ENCODE measurements at places on chromosomes 1 and 21.

DNA sequence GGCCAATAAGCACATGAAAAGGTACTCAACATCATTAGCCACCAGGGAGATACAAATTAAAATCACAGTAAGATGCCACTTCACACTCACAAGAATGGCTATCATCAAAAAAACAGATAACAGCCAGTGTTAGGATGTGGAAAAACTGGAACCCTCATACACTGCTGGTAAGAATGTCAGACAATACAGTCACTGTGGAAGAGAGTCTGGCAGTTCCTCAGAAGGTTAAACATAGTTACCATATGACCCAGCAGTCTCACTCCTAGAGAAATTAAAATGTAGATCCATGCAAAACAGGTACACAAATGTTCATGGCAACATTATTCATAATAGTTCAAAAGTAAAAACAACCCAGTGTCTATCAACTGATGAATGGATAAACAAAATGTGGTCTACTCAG lies 33.3 kb downstream of the LDLRAD1 start:
- DNase-seq: no peak

GRCh38 chr1:17436380-17437174 lies 2.9 kb downstream of the RCC2 start:
- DNase-seq: no peak

- no peak for DNase-seq
Observed at GRCh38 chr1:151005729-151006319, 878 bp downstream of the MINDY1 start.

GRCh38 chr1:14997646-14998276 lies 155.8 kb upstream of the TMEM51 start:
- DNase-seq: no peak

DNA sequence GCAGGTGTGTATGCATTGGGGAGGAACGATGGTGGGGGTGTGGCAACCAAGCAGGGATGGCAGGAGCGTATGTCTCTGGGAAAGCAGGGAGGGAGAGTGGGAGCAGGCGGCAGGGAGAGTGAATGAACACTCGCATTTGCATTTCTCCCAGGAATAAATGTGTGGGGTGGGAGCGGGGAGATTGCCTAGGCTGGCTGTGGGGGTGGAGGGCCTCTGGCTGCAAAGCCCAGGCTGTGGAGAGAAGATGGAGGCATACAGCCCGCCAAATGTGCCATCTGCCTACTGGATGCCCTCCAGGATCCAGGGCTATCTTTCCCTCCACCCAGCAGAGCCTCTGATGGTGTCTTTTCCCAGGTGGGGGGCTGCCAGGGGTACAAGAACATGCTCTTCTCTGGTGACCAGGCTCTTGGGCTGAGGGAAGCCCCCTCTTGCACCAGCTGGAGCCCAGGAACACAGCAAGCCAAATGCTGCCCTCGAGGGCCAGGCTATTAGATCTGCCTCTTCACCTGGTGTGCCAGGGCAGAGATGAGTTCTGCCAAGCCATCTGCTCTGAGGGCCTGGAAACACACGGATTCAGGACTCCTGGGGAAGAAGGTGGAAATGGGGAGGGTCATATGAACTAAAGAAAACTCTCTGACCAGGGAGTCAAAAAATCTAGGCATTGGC lies 1.7 kb upstream of the OPTC start:
- DNase-seq: no peak

- DNase-seq: no peak
Observed at GRCh38 chr1:227603327-227603726, 40.0 kb downstream of the ZNF678 start.

DNA sequence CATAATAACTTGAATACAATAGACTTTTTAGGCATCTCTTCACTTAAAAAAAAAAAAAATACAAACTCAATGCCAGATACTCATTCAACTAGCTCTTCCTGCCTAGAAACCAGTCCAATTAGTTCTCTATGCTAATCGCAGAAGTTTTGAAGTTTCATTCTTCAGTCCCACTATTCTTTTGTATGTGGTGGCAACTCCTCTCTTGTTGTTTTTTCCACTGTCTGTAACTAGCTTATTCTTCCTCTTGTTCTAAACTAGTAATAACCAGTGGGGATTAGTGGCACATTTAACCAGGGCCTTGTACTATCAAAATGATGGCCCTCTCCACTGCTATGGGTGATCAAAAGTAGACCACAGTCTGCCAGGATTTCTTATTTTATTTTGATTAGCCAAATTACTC lies 52.5 kb downstream of the SELENOF start:
- DNase-seq: no peak

DNA sequence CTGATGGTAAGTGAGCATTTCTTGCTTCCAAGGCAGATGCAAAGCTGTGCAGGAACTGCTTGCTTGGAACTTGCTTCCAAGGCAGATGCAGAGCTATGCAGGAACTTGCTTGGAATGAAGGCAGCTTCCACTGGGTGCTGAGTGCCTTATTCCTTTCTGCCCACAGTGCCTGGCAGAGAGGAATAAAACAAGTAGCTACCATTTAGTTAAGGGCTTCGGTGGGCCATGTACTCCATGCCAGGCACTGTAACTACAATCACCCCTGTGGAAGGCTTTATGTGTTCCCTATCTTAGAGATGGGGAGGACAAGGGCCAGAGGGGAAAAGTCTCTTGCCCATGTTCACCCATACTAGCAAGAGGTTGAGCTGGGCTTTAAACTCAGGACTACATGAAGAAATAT lies 8.3 kb downstream of the MROH7 start:
- DNase-seq: no peak

GRCh38 chr21:44952929-44953627 lies 13.2 kb downstream of the SLX9 start:
- no peak for DNase-seq

GRCh38 chr1:45001011-45001481 lies 10.1 kb downstream of the HECTD3 start:
- DNase-seq: no peak

GRCh38 chr21:27220416-27220815 lies 253.5 kb upstream of the ADAMTS5 start:
- no peak for DNase-seq

DNA sequence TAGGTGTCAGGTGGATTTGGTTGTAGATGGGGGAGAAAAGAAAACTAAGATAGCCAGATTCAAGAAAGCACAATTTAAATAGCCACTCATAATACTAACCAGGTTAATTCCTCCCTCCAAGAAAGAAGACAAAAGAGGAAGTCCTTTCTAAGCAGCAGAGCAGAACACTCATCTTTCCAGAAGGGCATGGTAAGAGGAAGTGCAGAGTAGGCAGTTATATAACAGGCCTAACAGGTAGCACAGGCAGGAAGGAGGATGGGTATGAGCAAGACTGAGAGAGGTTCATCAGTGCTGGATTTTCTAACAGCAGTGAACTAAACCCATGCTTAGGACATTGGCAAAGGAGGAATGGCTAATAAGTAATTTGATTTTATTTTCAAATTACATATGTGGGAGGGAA lies 517.5 kb downstream of the PLPP3 start:
- no peak for DNase-seq

DNA sequence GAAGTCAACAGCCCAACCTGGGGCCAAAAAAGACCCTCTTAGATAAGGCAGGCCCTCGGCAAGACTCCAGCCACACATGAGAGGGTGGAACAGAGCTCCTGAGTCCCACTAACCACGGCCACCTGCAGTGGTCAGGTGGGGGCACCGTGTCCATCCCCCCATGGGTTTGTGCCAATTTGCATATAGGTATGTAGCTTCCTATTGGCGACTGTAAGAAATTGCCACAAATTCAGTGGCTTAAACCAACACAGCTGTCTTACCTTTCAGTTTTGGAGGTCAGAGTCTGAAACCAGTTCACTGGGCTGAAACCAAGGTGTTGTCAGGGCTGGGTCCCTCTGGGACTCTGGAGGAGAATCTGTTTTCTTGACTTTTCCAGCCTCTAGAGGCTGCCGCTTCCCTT lies 59.3 kb downstream of the COL18A1 start:
- DNase-seq: no peak

- DNase-seq: no peak
Observed at GRCh38 chr1:53835491-53835890, 2.6 kb downstream of the NDC1 start.

DNA sequence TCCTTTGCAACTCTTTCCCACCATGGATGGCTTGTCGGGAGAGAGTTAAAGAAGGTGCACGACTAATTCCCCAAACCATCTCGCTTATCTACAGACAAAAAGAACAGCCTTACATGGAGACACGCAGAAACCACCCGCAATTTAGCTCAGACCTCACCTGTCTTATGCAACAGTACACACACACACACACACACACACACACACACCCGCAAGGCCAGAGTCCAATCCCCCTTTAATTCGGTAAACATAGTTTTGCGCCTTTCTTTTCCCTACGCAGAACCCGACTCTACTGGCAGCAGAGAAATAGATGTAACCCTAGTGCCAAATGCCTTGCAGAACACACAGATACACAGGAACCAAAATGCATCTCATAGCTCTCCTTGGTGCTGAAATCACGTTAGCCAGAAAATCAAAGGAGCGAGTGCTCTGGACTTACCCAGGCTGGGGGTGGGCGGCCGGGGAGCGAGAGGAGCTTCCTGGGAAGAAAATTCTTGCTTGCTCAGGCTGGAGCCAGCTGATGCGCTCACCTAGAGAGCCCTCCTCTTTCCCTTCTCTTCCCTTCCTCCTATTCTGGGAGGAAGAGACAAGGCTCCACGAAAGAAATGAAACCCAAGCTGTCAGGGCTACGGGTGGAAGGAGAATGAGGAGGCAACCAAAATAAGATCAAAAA lies 470 bp downstream of the TNR start:
- no peak for DNase-seq

GRCh38 chr1:39720094-39720999 lies 18.3 kb upstream of the PPIE start:
- peak; percentile 57 for DNase-seq

DNA sequence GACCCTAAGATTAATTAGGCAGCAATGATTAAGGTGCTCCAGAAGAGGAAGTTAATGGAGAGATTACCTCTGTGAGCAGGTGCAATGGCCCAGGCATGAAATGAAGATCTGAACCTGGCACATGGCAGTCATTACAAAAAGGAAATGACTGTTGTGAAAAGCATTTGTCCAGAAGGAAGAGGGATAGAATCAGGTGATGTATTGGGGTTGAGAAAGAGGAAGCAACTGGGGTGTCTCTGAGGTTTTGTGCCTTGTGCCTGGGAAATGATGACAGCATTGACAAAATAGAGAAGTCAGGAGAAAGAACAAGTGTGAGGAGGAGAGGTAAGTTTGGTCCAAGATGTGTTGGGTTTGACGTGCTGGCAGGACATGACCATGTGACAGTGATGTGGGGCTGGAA lies 5.6 kb downstream of the CRCT1 start:
- no peak for DNase-seq

DNA sequence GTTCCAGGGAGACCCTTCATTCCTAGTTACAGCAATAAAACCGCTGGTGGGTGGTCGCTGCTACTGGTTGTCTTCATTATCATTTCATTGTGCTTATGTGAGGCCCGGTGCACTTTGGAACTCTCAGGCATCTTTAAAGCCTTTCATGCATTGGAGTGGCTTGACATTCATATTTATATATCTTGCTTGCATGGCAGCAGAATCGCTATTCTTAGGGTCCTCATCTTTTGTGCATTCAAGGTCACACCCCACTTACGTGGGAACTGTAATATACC lies 110.1 kb downstream of the ZBTB18 start:
- no peak for DNase-seq

GRCh38 chr1:234309598-234310459 lies 63.4 kb upstream of the COA6 start:
- peak; percentile 53 for DNase-seq

- no peak for DNase-seq
Observed at GRCh38 chr21:41249476-41249875, 67.1 kb upstream of the FAM3B start.

DNA sequence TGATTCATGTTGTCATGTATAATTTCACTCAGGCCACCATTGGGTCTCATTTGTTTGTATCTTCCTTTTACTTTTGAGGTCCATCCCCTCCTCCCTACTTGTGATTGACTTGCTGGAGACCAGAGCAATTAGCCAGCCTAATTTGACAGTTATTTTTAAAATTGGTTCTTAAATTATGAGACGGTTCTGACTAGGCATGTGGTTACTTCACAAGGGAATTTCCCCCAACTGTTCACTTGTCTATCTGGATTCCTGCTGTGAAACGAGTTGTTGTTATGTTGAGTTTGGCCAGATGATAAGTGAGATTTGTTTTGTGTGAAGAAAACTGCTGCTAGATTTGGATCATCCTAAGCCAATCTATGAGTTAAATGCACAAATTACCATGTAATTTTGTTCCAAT lies 359.1 kb downstream of the BARHL2 start:
- no peak for DNase-seq

- DNase-seq: no peak
Observed at GRCh38 chr1:16165548-16165947, 9.7 kb upstream of the EPHA2 start.

DNA sequence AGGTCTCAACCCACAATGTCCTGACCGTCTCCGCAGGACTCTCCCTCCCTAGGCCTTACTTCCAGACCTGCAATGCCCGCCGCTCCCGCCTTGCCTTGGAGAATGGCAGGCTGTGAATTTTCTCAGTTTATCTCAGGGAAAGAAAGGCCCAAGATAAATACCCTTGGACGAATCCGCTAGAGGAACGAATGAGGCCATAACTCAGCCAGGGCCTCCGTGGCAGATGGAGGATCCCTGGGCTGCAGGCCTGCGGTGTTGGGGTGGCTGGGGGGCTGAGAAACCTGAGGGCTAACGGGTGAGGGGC lies 29.9 kb upstream of the DISP3 start:
- no peak for DNase-seq

DNA sequence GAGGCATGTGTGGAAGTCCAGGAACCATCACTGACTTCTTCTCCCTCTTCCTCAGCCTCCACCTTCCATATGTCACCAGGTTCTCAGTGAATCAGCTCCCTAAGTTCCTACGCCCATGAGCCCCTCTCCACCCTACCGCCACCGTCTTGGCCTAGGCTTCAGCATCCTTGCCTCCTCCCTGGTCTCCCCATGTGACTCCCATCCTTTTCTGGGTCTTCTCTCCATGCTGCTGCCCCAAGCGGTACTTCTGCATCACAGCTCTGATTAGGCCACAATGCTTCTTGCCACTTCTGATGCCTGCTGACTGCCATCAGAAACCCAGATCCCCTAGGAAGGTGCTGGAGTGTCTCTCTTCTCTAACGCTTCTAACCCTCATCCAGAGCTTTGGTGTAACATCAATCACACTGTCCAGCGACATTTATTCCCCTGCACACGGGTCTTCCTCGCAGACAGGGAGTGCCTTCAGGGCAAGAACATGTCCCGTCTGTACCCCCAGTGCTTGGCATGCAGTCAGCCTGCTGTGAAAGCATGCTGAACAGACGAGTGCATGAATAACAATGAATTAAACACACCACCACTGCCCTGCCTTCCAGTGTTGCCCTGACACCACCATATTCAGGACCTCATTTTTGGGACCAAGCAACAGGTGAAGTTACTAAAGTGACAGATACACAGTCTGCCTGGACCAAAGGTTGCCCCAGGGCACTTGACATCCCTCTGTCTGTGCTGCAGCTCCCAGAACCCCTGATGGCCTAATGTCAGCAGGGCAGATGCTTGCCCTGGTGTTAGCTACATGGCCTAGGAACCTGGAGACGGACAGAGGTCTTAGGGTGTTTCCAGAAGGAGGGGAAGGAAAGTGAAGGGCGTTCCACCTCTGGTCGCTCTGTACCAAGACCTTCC lies 158.7 kb upstream of the EDN2 start:
- no peak for DNase-seq
